ENCODE measurements at places on chromosomes 16 and 17.

- no peak for DNase-seq
Observed at GRCh38 chr17:66494023-66494803, 191.8 kb downstream of the PRKCA start.

DNA sequence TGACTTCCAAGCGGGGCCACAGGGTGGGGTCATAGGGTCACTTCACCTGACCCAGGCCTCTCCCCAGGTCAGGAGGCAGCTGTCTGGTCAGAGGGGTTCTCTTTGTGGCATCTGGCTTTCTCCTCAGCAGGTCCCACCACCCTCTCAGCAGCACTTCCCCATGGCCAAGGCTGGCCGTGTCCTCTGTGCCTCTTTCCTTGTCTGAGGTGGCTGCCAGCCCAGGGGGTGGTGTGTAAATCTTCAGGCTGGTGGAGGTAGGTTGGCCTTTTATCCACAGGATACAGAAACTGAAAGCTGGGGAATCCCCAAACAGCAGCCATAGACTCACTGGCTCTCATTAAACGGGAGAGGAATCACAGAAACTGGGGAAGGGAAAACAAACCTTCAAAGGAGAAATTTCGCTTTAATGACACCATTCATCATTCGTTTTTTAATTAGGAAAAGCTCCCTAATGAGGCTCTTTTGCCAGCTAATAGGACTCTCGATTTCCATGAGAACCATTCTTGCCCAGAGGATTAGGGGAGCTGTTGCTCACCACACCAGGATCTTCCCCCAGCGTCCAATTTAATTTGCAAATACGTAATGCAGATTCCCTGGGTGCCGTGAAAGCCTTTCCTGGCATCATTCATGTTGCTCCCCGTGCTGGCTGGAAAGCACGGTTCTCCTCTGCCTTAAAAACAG lies 18.0 kb downstream of the C17orf75 start:
- no peak for DNase-seq

DNA sequence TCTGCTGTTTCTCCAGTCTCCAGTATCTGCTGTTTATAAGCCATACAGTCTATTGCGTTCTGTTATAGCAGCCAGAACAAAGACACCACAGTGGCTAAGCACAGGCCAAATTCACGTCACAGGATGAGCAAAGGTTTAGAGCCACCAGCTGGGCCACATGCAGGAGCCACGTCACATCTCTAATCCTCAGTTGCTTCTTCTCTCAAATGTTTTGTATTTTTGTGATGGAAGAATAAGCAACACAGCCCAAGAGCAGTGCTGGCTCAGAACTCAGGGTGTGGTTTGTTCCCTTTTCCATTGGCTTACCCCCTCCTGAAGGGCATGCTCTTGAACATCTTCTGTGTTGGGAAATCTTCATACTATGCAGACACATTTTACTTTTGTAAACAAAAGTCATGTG lies 309.4 kb upstream of the CDH5 start:
- DNase-seq = no peak

DNA sequence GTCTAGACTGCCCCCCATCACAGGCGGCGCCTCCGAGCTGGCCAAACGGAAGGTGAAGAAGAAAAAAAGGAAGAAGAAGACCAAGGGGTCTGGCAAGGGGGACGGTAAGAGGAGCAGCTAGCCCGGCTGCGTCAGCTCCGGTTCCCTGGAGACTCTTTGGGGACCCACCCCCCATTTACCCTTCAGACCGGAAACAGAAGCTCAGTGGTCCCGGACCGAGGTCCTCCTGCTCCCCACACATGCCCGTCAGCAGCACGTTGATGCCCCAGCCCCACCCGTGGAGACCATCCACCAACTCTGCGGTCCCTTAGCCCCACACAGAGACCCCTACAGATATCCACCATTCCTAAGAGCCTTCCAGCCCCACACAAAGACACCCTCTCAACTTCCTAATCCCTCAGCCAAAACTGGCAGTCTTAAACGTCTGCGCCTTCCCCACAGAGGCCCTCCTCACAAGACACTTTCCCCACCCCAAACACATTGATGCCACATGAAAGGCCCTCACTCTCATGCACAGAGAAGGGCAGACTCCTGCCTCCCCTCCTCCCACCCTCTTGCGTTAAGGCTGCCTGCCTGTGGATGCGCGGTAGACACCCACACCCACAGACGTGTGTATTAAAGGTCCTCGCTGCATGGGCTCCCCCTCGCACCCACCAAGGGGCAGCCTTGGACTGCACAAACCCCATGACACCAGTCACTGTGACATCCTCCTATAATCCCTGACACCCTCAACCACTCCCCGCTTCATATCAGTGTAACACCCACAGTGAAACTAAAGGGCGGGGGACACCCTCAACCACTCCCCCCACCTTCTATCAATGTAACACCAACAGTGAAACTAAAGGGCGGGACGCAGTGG lies 58.2 kb upstream of the RPH3AL start:
- DNase-seq = no peak

GRCh38 chr16:24253192-24253591 lies 2.9 kb upstream of the CACNG3 start:
- no peak for DNase-seq

DNA sequence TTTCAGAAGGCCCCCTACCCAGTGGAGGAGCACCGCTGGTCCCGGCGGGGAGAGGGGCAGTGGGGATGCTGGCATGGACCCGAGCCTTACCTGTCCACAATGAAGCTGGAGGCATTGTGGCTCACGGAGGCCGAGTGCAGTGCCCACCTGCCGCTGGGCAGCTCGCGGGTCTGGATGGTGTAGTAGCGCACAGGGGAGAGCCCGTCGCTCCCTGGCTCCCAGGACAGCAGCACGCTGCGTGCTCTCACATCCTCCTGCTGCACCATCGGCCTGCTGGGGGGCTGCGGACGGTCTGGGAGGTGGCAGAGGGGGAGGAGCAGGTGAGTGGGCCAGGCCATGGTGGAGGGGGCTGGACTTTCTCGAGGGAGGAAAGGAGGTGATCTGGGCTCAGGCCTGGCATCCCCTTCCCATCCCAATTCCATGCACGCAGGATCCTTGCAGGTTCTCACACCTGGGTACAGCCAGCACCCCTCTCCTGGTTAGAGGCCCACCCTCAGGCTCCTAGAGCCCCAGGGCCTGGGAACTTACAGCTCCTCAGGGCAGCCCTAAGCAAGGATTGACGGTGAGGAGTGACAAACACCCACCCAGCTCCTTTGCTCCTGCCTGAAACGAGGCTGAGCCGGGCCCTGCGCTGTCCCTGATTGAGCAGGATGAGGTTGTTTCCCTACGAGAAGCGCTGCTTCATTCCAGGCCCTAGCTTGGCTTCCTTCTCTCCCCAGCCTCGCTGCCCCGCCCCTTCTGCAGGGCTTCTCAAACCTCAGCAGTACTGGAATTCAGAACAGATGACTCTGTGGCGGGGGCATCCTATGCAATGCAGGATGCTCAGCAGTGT lies 76.2 kb upstream of the CDC42EP4 start:
- no peak for DNase-seq

- no peak for DNase-seq
Observed at GRCh38 chr16:66115373-66115772, 251.1 kb upstream of the CDH5 start.

- peak; percentile 89 for DNase-seq
Observed at GRCh38 chr16:3023669-3024478, at the start of the genes HCFC1R1 and THOC6. Gene HCFC1R1, minus strand, starts transcription at chr16:3023942. Its CDS starts 1 bp downstream, at chr16:3023941. Gene THOC6, plus strand, starts transcription at chr16:3024035. Its CDS starts 292 bp downstream, at chr16:3024327.

GRCh38 chr17:19996086-19996485 lies 13.1 kb upstream of the SPECC1 start:
- DNase-seq = no peak

DNA sequence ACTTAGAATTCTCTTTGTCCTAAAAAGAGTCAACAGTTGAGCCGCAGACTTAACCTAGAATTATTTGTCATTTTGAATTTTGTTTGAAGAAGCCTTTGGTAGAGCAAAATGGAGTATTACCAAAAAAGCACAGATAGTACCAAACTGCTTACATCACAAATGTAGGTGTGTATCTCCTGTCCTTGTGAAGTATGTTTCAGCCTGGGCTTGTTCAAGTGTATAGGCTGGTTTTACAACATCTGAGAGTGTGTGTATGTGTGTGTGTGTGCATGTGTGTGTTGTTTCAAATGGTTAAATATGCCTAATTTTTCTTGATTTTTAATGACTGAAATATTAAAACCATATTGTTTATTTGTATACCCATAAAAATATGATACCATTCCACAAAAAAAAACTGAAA lies 188.7 kb upstream of the AXIN2 start:
- no peak for DNase-seq

DNA sequence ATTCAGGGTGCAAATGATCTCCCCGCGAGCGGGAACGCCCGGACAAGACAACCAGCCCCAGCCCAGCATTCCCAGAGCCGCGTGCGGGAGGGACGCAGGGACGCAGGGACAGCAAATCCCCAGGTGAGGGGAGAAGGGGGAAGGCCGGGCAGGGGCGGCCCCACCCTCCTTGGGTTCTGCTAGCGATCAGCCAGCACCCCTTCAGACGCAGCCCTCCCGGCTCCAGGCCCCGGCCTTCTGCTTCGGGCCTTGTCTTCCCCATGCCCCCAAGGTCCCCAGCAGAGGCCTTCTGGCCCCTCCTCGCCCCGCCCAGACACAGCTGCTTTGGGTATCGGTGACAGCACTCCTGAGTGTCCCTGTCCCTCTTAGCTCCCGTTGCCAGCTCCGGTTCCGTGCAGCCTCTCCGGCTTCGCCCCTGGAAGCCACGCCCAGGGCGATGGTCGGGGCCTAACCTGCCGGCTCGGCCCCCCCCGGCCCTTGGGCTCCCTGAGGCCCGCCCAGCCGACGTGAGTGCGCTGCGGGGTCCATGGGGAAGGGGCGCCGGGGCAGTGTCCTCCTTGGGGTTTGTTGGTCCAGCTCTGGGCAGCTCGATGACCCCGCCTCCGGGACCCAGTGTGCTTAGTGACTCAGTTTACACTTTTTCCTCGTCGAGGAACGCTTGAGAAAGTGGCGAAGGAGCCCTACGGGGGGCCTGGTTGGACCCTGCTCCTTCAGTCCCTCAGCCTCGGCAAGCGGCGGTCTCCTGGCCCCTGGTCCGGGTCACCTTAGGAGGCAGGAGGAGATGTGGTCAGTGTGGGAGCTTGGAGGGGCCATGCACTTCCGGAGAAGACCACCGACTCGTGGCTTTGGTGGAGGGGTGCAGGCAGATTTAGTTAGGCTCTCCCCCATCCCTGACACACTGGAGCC lies 50.5 kb upstream of the AMZ2 start:
- no peak for DNase-seq

DNA sequence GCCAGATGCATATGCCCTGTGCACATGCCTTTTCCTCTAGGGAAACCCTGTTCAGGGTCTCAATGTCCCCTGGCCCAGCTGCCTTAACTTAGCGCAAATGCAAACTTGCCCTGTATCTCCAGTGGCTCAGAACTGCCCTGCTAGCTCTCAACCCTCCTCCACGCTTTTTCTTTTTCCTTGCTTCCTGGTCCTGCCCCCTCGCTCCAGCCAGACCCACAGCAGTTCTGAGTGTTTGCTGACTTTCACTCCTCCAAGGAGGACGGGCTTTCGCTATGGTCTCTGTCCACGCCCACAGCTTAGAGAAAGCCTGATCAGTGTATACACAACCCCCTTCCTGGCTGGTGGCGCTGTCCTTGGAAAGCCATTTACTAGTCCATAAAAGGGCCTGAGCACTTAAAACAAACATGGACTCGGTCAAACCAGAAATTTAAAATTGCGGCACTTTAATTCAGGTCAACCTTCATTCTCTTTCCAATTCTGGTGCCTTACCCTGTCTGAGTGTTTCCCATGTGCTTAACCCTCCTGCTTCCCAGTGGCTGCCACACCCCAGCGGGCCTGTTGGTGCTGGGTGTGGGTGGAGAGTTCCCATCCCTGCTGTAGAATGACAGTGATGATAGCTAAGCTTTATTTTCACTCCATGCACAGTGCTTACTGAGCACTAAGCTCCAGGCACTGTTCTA lies 15.6 kb upstream of the TMEM98 start:
- no peak for DNase-seq

- no peak for DNase-seq
Observed at GRCh38 chr17:39357986-39358385, 43.4 kb downstream of the FBXL20 start.

GRCh38 chr17:69061721-69062556 lies 1.2 kb upstream of the ABCA9 start:
- DNase-seq = no peak

GRCh38 chr17:64323774-64324173 lies 60.7 kb upstream of the TEX2 start:
- DNase-seq = no peak

DNA sequence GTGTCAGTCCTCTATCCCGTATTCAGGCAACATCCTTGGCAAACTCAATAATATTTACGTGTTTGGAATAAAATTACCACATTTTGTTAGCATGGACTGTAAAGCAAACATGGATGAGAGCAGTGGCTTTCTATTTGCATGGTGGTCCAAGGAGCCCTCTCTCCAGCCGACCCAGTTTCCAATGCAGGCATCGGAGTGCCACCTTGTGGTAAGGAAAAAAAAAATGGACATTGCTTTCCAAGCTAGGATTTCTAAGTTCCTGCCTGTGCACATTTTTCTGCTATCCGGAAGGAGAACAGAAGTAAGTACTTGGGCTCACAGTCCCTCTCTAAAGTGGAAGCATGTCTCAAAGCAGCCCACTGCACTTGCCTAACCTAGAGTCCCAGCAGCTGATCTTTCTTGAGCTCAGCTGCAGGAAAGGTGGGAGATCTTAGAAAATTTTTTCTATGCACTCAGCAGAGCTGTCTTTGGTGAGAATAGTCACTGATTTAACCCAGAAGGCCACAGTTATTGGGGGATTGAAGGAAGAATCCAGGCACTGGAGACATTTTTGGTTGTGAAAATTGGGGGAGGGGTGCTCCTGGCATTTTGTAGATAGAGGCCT lies 46.0 kb upstream of the ERCC4 start:
- no peak for DNase-seq

GRCh38 chr16:27600381-27600780 lies 50.4 kb downstream of the KATNIP start:
- DNase-seq = no peak

DNA sequence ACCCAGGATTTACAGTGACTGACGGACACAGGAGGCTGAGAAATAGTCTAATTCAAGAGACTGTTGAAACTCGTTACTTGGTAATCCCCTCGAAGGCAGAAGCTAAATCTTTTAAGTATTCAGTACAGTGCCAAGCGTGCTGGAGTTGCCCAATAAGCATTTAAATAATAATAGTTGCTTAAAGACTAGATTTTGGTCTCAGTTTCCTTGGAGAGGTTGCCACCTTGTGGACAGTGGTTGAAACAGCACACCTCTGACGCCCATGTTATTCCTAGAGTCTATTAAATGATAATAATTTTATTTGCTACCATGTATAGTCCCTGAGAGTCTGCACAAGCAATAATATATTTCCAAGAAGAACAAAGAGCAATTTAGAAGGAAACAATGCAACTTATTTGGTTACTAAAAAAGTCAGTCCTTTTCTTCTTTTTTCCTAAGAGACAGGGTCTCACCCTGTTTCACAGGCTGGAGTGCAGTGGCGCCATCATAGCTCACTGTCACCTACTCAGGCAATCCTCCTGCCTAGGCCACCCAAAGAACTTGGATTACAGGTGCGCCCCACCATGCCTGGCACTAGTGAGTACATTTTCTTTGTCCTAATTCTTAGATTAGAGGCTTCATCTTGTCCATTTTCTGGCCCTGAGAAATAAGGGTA lies 138.0 kb upstream of the NUDT7 start:
- DNase-seq = no peak

DNA sequence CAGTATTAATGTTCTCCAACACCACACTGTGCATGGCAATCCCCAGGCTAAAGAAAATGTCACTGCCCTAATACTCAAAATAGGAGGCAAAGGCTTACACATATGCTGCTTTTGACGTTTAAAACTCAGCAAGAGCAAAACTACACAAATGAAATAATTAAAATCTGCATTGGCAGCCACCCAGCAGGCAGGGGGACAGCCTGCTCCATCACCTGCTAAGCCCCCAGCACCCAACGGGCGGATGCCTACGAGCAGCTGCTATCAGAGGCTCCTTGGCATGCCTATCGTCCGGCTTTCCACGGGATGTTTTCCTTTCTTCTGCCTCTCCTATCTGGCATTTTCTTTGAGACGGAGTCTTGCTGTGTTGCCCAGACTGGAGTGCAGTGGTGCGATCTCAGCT lies 337.5 kb downstream of the SOX9 start:
- DNase-seq = no peak
